ENCODE measurements at places on chromosomes 2 and 18.
A peak's percentile ranks its signal among the peaks of the same experiment; 100 is the strongest.

GRCh38 chr2:169361706-169362117, 622 bp downstream of the LRP2 start:
- peak; percentile 10 for DNase-seq

GRCh38 chr2:83063511-83063910, 1395.6 kb downstream of the SUCLG1 start:
- no peak for DNase-seq

- DNase-seq, result no peak
Measured at GRCh38 chr18:40365526-40365925, 1589.5 kb upstream of the PIK3C3 start.

DNA sequence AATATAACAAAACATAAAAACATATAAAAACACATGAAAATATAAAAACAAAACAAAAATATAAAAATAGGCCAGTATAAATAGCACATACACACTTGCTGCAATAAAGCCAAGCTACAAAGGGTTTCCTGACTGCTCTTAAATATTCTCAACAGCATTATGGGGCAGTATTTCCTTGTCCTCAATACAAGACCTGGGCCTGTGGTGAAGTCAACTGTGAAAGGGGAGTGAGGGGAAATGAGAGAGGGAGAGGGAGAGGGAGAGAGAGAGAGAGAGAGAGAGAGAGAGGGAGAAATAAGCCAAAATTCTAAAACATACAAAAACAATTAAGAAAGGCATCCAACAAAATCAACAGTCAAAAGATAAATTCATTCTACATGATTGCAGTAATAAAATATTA, 82.6 kb upstream of the NEDD4L start:
- no peak for DNase-seq

DNA sequence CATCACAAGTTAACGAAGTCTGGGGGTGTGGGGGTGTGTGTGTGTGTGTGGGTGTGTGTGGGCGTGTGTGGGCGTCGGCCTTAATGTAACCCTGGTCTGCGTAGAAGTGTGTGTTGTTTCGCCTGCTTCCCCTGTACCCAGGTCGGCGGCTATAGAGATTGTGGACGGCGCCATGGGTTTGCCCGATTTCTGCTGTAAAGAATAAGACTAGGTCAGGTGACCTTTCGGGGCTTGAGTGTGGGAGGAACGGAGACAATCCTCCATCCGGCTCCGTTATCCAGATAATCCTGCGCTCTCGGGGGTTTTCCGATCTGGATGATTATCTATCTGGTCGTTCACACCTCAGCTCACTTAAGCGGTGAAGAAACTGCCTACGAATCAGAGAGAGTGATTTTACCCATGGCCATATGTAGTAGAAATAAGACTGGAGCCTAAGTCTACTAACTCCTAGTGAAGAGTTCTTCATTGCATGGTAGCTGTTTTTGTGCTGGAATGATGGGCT, 543 bp downstream of the HADHB start:
- DNase-seq, result peak; percentile 78

DNA sequence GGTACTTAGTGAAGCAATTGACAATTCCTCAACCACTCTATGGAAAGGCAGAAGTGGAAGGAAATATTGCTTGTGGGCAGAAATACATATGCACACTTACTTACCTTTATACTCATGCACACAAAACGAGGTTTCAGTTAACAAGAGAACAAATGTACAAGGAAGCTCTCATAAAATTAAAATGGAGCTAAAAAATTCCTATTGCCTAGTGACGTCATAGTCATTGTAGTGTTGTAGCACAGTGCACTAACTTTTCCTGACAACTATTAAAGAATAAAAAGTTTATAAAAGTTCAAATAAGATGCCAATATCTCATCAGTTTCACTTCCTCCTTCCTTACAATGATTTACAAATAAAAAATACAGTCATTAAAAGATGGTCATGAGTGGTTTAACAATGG, 1161.9 kb upstream of the NRXN1 start:
- DNase-seq, result no peak

DNA sequence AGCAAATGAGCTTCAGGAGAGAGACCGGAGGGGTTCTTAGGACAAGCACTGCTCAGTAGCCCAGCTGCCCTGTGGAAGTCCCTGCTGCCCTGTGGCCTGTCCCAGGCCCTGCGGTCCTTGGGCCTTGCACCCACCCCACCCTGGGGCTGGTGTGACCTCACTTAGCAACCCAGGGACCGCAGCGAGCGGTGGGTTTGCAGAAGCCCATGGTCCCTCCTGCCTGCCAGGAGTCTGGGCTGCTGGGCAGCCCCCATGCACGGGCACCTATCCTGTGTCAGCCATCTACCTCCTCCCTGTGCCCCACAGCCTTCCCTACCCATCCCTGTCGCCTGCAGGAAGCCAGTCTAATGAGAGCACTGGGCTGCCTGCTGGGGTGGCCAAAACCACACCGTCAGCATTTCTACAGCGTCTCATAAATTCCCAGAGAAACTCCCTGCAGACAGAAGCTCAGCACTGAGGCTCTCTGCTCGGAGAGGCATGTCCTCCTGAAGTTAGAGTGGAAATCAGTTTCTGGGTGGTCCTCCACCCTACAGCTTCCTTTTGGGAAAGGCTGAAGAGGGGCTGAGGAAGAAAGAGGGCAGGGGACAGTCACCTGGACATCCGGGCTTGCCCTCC, 231.1 kb upstream of the HS6ST1 start:
- DNase-seq, result no peak

DNA sequence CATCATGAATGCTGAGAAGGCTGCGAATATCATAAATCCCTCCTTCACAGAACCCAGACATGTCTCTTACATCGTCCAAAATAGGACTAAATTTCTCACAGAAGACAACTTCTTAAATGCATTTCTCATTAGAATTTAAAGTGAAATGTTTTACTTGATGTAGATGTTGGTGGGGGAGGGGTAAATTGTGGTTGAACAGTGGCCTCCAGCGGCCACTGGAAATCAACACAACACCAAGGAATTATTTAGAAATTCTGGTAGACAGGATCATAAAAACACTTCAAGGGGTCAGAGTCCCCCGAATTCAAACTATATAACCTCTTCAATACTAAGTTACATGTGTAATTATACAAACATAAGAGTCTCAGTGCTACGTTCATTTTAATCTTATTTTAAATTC, 135.9 kb downstream of the ABCA12 start:
- peak; percentile 64 for DNase-seq

DNA sequence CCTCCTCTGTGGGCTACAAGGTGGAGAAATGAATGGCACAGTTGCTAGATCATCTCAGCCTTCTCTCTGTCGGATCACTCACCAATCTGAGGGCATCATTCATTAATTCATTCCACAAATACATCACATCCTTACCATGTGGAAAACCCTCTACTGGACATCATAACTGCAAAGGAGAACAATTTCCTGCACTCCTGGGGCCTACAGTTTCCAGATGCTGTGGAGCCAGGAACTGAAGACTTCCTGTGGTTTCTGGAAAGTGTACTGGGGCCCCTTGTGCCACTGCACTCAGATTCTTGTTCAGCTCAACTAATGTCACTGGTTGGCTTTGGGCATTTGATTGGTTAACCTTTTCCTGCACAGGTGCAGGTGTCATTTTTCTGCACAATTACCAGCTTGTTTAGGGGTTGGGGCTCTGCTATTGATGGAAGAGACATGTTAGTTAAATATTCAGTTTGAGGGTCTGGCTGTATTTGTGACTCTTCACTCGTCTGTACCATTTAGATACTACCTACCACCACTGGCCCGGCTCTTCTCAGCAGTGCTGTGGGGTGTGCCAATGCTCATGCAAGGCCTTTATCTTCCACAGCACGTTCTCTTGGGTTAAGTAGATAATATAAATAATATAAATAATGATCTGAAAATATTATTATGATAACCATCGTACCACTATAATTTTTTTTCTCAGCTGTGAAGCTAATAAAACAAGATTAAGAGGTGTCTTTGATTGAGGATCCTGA, 427.3 kb downstream of the TSN start:
- no peak for DNase-seq

DNA sequence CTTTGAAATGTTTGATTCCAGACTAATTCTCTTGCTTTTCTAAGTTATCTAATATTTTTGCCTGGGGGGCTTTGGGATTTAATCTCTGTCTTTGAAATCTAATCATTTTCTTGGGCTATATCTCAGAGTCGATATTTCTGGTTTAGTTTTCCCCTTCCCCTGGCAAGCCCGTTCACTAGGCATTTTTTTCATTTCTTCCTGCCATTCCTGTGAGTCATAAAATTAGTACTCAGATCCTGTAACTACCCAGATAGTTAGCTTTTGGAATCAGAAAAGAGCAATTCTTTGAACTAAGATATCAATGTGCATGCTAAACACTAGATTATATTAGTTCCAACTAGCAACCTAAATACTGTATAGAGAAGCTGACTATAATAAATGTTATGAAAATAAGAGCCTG, 29.4 kb upstream of the RNF149 start:
- DNase-seq, result no peak

GRCh38 chr2:228507870-228508269, 326.4 kb upstream of the SPHKAP start:
- DNase-seq, result no peak

DNA sequence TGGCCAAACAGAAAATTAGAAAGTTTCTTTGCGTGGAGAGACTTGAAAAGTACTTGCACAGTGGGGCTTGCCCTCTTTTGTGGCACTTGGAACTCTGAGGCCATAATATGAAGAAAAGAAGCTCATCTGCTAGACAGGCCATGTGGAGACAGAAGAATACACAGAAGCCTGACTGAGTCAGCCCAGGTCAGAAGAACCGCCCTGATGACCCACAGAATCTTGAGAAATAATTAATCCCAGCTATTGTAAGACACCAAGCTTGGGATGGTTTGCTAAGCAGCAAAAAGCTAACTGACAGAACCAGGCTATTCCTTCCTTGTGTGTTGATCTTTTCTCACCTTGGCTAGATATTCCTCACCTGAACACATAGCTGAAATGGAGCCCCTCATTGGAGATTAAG, 33.7 kb downstream of the G6PC2 start:
- DNase-seq, result no peak

GRCh38 chr2:212173756-212174510, 364.7 kb downstream of the ERBB4 start:
- DNase-seq, result no peak

DNA sequence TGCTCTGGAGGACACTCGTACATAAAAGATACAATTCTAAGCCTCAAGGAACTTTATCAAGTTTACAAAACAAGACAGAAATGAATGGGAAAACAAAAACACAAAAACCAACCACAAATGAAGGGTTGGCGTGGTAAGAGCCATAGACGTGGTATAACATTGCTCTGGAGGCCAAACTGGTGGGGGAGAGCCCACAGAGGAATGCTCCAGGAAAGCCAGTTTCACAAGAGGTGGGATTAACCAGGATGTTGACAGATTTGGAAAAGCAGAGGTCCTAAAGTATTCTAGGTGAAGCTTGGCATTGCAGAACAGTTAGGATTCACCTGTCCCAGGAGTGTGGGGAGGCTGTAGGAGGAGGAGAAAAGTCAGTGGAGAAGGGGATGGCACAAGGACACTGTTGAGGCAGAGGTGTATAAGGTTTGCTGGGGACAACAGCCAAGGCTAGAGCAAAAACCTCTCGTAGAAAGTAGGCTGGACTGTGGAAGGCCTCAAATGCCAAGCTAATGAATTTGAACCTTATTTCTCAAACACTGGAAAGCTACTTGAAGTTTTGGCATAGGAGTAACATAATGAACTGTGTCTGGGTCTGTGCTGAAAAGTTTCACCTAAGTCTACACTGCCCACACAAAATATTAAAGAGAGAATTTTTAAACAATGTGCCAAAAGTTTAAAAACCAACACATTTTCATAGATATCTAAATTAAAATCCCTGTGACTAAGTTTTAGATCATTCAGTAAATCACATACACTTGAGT, 135.1 kb downstream of the THADA start:
- no peak for DNase-seq

GRCh38 chr2:121961761-121962160, 206.3 kb downstream of the TSN start:
- DNase-seq, result peak; percentile 63

GRCh38 chr2:44707945-44708660, 233.4 kb upstream of the SIX3 start:
- peak; percentile 85 for DNase-seq

DNA sequence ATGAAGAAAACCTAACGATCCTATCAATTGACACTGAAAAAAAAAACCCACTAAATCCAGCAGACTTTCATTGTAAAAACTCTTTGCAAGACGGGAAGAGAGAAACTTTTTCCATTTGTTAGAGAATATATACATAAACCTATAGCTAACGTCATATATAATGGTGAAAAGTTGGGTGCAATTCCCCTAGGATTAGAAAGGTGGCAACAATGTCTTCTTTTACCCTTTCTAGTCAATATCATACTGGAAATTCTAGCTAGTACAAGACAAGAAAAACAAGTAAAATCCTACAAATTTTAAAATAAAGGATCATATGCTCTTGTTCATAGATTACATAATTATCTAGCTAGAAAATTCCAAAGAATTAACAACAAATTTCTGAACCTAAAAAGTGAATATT, 1596.5 kb upstream of the LRRTM1 start:
- DNase-seq, result peak; percentile 31

DNA sequence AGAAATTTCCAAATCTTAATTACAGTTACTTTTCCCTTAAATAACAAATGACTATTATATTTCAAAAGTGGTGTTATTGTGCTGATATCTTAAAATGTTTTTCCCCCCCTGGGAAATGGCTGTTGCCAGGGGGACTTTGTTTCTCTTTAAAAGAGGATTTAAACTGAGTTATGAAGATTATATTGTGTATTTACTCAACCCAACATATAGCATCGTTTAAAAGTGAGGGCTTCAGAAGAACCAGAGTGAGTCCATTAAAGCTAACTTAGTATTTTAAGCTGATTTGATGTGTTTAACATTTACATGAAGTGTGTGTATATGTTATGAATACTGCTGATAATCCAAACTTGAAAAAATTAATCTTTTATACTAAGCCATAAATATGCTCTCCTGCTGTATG, 81.6 kb downstream of the COL5A2 start:
- no peak for DNase-seq

DNA sequence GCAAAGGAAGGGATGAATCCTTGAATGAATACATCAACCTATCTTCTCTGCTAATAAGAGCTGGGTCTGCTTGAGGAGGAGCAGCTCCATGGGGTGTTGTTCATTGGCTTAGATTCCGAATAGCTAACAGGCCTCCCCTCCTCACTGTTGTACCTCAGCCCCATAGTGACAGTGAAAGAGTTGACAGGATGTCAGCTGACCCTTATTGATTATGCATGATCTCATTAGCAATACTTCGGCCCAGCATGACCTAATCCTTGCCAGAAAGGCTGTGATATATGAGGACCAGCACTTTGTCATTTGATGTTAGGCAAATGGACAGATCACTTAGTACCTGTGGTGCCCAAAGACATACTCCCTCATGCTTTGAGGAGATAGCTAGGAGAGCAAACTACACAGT, 1333.7 kb upstream of the CELF4 start:
- DNase-seq, result no peak

- DNase-seq, result no peak
Measured at GRCh38 chr18:3140342-3140741, 79.4 kb downstream of the MYOM1 start.

DNA sequence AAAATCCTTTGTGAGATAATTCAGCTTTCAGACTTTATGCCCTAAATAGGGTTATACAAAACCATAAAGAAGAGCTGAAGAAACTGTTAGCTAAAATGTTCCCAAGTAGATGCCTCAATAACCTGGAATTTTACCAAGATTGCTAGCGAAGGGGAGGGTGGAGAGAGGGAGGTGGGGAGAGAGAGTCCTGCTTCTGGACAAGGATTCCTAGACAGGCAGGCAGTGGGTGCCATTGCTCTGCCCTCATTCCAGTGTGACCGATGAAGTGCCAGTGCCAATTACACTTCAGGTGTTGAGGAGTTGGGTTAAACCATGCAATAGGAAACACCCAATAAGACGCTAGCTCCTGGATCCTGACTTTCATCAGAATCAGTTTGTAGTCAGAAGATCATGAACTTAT, 18.1 kb downstream of the LAPTM4A start:
- no peak for DNase-seq
